ENCODE measurements at places on chromosomes 5 and 9. TPM values are rescaled to one million over a fixed set of nuclear protein-coding genes. Genes with fewer than 3 reads are reported as not detected.

The SH3RF2 gene
- polyA plus RNA-seq, result 31.9 TPM

The WNT8A gene
- not detected for polyA plus RNA-seq

The ECM2 gene
- 9.8 TPM for polyA plus RNA-seq

GRCh38 chr5:14266171-14266570 is 123.0 kb downstream of the TRIO start:
- DNase-seq, result no peak

The ST8SIA4 gene
- 4.7 TPM for polyA plus RNA-seq

GRCh38 chr5:90807496-90807895 is 248.9 kb downstream of the ADGRV1 start:
- no peak for DNase-seq

- no peak for DNase-seq
Measured at GRCh38 chr5:179873588-179874110, 15.0 kb upstream of the MRNIP start.

The NUTM2F gene
- not detected for polyA plus RNA-seq

- DNase-seq, result peak; percentile 50
Measured at GRCh38 chr9:121298689-121299466, 30.9 kb downstream of the GSN start.

The NDOR1 gene
- 12.1 TPM for polyA plus RNA-seq

DNA sequence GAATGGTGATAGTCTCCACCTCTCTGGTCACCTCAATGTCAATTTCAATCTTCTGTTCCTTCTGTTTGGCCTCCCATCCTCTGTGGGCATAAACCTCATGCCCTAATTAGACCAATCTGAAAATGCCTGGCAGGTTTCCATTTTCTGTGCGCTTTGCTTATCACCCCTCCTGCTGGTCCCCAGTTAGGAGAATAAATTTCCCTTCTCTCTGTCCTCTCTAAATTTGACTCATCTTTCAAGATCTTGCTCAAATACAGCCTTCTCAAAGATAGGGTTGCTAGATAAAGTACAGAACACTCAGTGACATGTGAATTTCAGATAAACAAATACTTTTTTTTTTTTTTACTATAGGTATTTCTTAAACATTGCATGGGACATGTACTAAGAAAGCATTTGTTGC is 69.4 kb upstream of the CD180 start:
- no peak for DNase-seq

GRCh38 chr5:31854181-31855133 is 215.5 kb downstream of the PDZD2 start:
- peak; percentile 18 for DNase-seq

The ZFP37 gene
- 3.3 TPM for polyA plus RNA-seq

DNA sequence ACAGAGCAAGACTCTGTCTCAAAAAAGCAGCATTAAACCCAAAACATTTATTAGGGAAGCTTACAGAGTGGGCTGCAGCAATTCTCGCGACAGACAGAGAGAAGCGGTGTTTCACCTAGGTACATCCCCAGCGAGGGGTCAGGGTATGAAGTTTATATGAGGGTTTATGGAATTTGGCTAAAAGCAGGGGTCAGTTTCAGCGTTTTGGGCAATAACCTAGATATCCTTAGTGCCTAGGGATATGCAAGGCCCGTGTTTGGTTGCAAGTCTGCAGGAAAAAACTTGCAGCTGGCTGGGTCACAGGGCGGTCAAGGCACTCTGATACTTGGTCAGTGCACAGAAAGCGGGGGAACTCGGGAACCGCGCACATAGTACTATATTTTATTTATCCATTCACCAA is 649 bp upstream of the GLE1 start:
- peak; percentile 34 for DNase-seq

The SMU1 gene
- 20.6 TPM for polyA plus RNA-seq

The IFNA2 gene
- not detected for polyA plus RNA-seq

DNA sequence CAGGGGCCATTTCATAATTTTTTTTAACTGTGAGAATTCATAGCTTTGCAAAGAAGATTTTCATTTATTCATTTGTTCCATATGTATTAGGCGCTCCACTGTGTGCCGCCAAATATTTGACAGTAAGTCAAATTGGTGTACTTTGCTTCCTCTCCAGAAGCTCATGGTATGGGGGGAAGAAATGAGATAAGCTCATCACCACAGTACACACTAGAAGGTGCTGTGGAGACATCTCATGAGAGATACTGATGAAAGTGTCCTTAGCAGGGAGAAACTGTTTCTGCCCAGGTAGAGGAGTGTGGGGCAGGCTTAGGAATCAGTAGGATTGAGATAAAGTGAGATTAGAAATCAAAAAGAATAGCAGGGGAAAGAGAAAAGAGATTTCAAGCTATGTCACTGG is 136.2 kb downstream of the CDH6 start:
- no peak for DNase-seq

DNA sequence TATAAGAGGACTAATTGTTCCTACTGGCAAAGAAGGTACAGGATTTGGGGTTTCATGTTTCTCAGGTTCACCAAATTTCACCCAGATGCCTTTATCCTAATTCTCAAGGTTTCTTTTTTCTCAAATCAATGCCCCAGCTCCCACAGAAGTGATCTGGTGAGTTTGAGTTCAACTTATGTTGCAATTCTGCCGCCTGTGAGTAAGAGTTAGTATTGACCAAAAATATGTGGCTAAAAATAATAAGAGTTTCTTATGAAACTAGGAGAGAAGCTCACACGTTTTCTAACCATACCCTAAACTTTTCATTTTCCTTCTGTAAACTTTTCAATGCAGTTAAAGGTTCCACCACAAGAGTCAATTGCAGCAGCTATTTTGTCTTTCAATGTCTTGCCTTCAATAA is 15.1 kb downstream of the SLCO6A1 start:
- DNase-seq, result no peak

All from large intestine (tissue), 12 donors.